Sigmoid colon (tissue), 7 donors: ENCODE measurements at places on chromosomes 12 and 14. TPM values are rescaled to one million over a fixed set of nuclear protein-coding genes. Genes with fewer than 3 reads are reported as not detected.
A peak's percentile ranks its signal among the peaks of the same experiment; 100 is the strongest.

DNA sequence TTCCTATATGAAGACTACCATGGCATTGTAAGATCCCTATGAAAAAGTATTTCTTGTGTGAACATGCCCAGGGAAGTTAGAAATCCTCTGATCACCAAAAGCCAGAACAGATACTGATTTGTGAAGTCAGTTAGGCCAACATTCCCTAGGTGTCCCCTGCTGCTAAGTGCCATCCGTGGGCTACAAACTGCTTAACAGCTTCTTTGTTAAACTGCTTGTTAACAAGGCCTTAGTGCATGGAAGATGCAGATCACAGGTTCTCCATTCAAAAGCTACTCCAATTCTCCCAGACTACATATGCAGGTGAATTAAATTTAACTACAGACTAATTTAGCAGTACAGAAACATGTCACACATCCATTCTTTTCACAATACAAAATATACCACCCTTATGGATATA, 108.2 kb downstream of the PRICKLE1 start:
- no peak for DNase-seq

- DNase-seq, result no peak
Observed at GRCh38 chr12:51377099-51377984, 13.9 kb downstream of the GALNT6 start.

DNA sequence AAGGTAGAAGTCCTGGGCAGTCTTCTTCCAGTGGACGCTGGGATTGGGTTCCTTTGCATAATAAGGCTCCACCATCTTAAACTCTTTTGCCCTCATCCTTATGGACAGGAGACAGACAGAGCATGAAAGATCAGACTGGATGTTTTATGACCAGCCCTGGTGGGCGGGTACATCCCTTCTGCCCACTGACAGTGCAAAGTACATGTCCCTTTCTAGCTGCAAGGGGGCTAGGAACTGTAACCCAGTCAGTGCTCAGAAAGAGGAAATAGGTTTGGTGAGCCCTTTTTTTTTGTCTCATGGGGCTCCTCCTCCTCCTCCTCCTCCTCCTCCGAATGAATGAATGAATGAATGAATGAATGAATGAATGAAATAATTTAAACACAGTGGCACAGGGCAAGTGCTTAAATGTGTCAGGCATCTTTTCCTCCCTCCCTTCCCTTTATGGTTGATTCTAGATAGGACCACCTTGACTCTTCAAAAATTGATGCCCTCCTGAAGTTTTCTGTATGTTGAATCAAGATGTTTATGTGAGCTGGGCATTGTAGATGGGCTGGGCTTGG, 36.4 kb upstream of the HNF1A start:
- peak; percentile 2 for DNase-seq

DNA sequence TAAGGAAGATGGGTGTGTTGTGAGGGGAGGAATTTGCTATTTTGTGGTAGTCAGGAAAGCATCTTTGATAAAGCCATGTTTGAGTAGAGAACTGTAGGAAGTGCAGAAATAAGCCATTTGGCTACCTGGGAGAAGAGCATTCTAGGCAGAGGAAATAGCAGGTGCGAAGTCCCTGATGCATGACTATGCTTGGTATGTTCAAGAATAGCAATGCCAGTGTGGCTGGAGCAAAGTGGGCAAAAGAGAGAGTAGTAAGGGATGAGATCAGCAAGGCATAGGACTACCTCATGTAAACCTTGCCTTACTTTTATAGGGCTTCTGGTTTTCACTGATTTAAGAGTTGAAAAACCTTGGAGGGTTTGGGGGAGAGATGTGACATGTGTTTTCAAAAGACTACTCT, 365.5 kb upstream of the GARIN6 start:
- DNase-seq, result no peak

The LHX5 gene
- total RNA-seq, result not detected

GRCh38 chr12:31627456-31628054, 31.9 kb upstream of the ETFBKMT start:
- no peak for DNase-seq

GRCh38 chr14:57962325-57963035, 96.6 kb upstream of the SLC35F4 start:
- DNase-seq, result no peak

DNA sequence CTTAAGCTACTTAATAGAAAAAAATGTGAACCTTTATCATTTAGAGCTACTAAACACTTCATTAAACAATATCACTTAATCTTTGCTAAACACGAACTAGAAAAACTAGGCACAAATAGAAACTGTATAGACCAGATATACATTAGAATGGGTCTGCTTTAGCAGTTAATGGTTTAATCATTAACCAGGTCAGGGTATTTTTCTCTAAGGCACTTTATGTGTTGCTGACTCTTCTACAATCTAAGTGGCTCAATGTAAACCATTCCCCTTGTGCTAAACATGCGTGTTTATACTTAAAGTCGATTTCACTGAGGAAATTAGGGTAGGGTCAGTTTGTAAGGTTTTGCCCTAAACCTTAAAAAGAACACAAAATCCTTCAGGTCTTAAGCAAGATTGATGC, 29.7 kb downstream of the TMCC3 start:
- DNase-seq, result no peak

The PPFIA2 gene
- 4.4 TPM for total RNA-seq

DNA sequence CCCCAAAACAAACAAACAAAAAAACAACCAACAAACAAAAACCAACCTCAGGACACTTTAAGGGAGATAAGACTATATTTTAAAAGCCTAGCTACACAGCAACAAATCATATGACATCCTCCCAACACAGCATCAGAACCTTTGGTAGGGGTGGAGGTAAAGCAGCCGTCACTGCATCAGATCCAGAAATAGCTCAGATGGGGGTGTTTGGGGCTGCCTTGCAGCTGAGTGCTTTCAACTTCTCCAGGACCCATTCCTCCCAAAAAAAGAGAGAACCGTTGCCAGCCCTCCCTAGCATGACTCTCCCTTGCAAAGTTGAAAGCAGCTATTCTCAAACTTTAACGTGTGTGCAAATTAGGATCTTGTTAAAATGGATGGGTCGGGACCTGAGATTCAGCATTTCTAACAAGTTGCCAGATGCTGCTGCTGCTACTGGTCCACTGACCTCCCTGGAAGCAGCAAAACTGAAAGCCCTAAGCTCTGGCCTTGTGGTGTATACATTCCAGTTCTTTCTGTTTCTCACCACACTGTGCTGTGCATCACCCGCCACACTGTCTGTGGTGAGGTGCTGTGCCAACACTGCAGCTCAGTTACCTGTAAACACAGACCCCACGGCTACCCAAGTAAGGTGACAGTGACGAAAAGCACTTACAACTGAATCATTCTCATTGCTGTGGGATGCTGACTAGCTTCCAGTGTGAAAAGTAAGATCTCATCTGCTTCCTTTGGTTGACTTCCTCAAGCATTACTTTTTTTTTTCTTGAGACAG, 54.0 kb downstream of the SLC38A1 start:
- DNase-seq, result no peak

DNA sequence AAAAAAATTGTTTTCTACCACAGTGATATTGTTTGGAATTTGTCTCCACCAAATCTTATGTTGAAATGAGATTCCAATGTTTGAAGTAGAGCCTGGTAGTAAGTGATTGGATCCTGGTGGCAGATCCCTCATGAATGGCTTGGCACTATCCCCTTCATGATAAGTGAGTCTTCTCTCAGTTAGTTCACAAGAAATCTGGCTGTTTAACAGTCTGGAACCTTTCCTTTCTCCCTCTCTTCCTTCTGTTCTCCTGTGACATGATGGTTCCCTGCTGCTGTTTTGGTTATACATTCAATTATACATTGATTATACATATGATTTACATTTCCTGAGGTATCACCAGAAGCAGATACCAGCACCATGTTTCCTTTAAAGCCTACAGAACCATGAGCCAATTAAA, 442.2 kb downstream of the SLC6A15 start:
- no peak for DNase-seq

The KRT80 gene
- not detected for total RNA-seq

GRCh38 chr14:74401504-74402241, 24.3 kb downstream of the SYNDIG1L start:
- no peak for DNase-seq

DNA sequence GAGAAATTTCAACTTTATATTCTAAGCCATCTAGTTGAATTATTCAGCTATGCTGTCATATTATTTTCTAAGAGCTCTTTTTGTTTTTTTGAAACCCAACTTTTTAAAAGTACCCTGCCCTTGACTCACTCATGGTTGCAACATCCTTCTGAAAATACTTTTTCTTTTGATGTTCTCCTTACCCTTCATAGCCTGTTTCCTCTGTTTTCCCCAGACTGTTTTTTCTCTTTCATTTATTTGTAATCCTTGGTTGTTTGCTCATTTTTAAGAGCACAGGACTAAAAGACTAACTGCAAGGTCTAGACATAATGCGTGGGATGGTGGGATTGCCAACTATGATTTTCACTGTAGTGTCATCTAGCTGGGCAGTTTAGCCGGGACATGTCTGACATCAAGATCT, 21.2 kb upstream of the CDKL1 start:
- DNase-seq, result no peak

DNA sequence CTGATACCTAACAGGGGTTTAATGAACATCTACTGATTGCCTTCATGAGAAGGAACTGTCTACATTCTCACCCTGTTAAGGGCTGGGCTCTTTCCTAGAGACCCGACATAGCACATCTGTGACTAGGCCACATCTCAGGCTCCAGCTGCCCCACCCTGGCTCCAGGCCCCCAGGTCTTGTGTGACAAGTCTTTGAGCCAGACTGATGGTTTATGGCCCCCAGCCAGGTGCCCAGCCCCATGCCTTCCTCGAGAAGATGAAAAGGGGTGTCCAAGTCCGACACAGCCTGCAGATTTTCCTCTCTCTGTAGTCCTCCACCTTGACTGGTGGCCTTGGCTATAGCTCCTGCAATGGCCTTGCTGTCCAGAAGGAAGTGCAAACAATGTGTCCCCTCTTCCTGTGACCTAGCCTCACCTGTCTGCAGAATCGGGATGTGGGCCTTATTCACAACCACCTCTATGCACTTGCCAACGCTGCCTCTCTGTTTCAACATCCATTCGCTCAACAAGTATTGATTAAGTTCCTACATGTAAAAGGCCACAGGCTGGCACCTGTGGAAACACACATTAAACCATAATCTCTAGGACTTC, 4.2 kb downstream of the ACTN1 start:
- peak; percentile 76 for DNase-seq

The DDX24 gene
- total RNA-seq, result 129 TPM

GRCh38 chr12:123077298-123078119, 73.4 kb downstream of the PITPNM2 start:
- DNase-seq, result no peak

- DNase-seq, result no peak
Observed at GRCh38 chr12:4530160-4530559, 8.5 kb upstream of the RAD51AP1 start.

DNA sequence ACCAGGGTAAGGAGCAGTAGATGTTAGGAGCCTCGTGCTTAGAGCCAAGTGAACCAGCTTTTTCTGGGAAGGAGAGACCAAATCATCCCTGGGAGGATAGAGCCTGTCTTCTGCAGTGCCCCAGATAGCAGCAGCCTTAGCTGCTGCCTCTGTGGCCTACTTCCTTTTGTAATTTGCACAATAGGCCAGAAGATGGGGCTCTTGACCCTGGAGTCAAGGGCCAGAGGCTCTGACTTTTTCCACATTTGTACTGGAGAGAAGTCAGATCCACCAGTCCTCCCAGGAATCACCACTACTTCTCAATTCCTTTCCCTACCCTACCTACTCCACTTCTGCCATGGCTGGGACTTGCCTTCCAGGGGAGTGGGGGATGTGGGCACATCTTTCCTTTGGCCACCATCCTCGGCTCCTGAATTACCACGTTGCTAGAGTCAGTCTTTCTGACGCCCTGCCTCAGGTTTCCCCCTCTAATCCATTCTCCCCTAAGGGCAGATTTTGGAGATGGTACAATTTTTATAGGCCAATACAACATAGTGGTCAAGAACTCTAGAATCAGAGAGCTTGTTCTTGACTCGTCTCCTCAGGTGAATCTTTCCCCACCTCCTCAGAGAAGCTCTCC, 3.3 kb upstream of the SLC4A8 start:
- no peak for DNase-seq

- no peak for DNase-seq
Observed at GRCh38 chr14:59964251-59965007, 44.5 kb downstream of the LRRC9 start.

- no peak for DNase-seq
Observed at GRCh38 chr12:26971963-26972362, 33.7 kb downstream of the FGFR1OP2 start.

The PTPRB gene
- 31.9 TPM for total RNA-seq

DNA sequence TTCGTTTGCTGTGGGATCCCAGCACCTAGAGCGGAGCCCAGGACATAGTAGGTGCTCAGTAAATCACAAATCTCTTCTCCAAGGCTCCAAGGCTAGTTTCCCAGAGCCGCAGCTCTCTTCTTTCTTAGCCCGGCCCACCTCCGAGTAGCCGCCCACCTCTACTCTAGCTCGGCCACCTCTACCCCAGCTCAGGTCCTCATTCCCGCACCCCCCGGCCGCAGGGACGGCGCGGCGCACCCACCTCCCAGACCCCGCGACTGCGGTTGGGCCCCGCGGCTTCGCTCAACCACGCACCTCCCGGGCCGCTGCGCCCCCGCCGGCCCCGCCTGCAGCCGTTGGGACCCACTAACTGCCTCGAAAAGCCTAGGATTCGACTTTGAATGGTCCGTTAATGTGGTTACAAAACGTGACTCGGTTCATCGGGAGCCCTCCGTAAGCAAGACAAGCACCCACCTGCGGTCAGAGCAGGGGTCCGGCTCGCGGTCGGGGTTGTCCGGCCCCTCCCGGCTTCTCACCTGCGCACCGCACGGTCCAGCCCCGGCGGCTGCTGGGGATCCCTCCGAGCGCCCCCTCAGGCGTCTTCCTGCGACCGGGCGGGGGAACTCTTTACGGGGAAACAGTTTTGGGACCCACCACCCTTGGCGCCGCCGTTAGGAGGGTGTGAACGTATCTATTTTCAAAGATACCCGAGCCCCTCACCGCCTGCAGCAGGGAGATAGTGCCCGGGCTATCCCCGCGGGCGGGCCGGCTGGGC, at the start of gene SLC2A14:
SLC2A14 (minus strand) TSS at position 350 of the 754 bp plus-strand sequence. CDS start 3,035 bp downstream, outside the sequence.
- DNase-seq, result no peak

DNA sequence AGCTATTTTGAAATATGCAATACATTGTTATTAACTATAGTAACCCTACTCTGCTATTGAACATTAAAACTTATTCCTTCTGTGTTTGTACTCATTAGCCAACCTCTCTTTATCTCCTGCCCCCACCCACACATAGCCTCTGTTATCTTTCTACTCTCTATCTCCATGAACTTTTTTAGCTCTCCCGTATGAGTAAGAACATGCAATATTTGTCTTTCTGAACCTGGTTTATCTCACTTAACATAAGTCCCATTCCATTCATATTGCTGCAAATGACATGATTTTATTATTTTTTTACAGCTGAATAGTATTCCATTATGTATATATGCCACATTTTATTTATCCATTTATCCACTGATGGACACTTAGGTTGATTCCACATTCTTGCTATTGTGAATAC, 79.0 kb upstream of the AMIGO2 start:
- no peak for DNase-seq

- no peak for DNase-seq
Observed at GRCh38 chr12:89674326-89674942, 34.2 kb downstream of the ATP2B1 start.

GRCh38 chr12:49030119-49030518, 11.5 kb upstream of the PRKAG1 start:
- DNase-seq, result no peak

DNA sequence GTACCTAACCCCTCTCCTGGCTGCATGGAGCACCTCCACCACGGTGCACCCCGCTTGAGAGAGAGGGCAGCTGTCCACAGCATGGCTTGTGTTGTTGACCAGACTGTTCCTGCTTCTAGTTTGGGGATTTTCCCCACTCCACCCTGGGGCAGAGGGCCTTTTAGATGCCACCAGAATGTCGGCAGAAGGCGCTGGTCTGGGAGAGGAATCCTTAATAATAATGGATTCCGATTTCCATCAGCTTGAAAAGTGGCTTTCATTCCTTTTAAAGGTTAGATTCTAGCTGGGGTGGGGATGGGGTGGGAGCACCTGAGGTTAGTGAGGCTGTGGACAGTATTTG, 1.8 kb downstream of the ESRRB start:
- DNase-seq, result no peak
